Cortex of kidney (tissue), 1 donor: ENCODE measurements at places on chromosomes 7 and 10.

GRCh38 chr7:36967387-36967786 is 243.1 kb upstream of the AOAH start:
- DNase-seq, result no peak

- DNase-seq, result no peak
Measured at GRCh38 chr10:70053841-70054288, 1.2 kb downstream of the MACROH2A2 start.

- DNase-seq, result no peak
Measured at GRCh38 chr10:125995726-125996304, 99.5 kb downstream of the FANK1 start.

GRCh38 chr10:128286762-128287500 is 160.7 kb upstream of the MKI67 start:
- no peak for DNase-seq

- DNase-seq, result no peak
Measured at GRCh38 chr7:153065051-153065450, 305.5 kb downstream of the ACTR3B start.

DNA sequence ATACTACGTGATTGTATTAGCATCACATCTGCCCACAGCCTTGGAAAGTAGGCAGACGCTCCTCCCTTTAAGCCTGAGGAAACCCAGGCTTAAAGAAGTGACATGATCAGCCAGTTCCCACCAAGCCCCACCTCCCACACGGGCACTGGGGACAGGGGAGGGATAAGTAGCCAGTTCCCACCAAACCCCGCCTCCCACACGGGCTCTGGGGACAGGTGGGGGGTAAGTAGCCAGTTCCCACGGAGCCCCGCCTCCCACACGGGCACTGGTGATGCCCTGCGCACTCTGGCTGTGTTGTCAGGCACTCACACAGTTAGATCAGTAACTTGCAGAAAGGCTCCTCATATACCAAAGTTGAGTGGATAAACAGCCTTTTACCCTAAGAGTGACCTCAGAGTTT is 606.8 kb downstream of the PTPRN2 start:
- no peak for DNase-seq

DNA sequence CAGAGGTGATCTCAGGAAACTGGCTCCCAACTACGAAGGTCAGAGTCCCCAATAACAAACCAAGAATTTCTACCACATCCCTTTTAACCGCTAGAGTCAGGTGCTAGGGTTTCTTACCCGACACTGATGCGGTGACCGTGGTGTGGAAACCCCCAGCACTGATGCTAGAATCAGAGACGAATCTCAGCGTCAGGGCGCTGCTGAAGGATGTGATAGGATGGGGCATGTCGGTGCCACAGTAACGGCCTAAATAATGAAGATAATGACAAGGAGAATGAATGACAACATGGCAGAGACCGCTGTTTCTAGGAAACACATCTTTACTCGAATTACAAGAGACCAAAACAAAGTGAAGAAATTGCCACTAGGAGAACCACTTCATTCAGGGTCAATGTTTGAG is 131.1 kb upstream of the RSU1 start:
- no peak for DNase-seq

- DNase-seq, result no peak
Measured at GRCh38 chr7:123211545-123211944, 11.8 kb upstream of the SLC13A1 start.
